ENCODE measurements at places on chromosomes 7 and 10. TPM values are rescaled to one million over a fixed set of nuclear protein-coding genes. Genes with fewer than 3 reads are reported as not detected.

DNA sequence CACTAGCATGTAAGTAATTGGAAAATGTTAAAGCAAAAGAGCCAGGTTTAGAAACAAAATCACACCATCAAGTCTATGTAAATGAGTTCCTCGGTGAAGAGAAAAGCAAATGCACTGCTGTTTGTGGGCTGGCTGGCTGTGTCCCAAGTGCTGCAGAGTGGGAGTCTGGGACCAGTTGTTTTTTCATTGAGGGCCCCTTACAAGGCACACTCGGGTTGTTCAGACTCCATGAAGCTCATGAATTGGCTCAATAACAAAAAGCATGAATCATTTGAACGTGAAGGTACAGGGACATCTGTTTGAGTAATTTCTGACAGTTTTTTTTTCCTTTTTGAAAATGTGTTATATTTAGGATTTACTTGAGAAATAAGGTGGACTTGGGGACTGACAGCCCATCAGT lies 28.0 kb downstream of the GRK5 start:
- DNase-seq, result no peak

GRCh38 chr10:126191192-126191591 lies 197.1 kb downstream of the ADAM12 start:
- no peak for DNase-seq

DNA sequence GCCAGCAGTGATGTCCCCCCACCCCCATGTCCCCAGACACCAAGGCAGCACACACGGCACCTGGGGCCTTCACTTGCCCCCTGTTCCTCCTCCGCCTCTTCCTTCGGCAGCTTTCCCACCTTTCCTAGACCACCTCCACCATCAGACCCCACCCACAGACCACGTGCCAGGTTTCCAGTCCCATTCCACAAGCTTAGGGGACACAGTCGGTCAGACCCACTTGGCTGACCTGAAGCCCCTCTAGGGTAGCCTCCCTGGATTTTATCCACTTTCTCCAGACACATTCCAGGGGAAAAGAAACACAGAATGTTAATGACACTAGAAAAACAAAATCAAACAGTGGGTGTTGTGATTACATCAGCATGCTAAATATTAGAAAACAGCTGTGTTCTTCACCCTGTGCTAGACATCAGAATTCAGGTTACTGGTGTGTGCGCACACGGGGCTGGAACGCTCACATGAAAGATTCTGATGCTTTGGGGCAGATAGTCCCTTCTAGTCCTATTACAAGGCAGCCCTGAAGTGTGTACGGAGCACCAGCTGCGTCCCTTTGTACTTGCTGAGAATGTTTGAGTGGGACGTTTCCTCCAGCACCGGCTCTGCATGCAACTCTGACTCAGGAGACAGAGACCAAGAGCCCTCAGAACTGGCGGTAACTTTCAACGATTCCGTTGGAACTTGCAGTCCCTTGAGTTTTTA lies 75.5 kb upstream of the PPP2R2D start:
- DNase-seq, result no peak

GRCh38 chr7:127525866-127526480 lies 59.4 kb downstream of the GCC1 start:
- DNase-seq, result no peak

SGMS1 gene
- 111 TPM for total RNA-seq

Measured in umbilical cord (tissue), 2 donors.